ENCODE measurements at places on chromosomes 11 and 22.
A peak's percentile ranks its signal among the peaks of the same experiment; 100 is the strongest.

GRCh38 chr11:1703146-1703545, 6.2 kb downstream of the KRTAP5-6 start:
- no peak for ATAC-seq

DNA sequence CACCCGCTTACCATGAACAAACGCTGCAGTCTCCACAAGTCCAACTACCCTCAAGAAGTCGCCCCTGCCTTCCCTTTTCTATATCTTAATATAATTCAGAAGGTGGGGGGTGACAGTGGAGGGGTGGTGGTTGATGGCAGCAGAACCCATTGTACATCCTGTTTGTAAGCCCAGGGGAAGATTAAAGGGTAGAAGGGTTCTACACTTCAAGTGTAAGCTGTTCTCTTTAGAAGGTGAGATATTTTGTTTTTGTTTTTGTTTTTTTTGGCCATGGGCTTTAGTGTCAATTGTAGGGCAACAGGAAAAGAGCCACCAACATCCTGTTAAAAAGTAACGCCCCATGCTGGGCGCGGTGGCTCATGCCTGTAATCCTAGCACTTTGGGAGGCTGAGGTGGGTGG, 34.9 kb upstream of the RRAS2 start:
- ATAC-seq = no peak

DNA sequence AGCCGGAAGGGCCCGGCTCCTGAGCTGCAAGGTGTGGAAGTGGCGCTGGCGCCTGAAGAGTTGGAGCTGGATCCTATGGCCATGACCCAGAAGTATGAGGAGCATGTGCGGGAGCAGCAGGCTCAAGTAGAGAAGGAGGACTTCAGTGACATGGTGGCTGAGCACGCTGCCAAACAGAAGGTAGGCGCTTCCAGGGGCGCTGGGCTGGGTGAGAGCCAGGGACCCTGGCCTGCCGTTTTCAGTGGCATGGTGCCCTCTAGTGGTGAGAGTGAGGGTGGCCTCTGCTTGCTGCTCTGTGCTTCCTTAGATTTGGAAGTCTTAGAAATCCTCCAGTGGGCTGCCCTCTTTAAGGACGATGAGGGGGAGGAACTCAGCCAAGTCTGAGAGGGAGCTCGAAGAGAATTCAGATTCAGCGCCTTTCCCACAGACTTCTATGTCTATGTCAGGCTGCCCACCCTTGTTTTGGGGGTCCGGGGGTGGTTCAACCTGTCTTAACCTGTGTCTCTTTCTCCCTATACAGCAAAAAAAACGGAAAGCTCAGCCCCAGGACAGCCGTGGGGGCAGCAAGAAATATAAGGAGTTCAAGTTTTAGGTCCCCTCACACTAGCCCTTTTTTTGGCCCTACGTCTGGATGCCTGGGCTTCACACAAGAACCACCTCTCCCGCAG, 1.8 kb upstream of the PACS1 start:
- ATAC-seq = peak; percentile 27

GRCh38 chr11:36149538-36150242, 139.5 kb downstream of the COMMD9 start:
- peak; percentile 92 for ATAC-seq

- no peak for ATAC-seq
These were observed 27.6 kb downstream of the PLEKHA7 start for GRCh38 chr11:16986434-16987204.
